Right ventricle myocardium superior (tissue), 1 donor: ENCODE measurements at places on chromosomes 11 and 22. TPM values are rescaled to one million over a fixed set of nuclear protein-coding genes. Genes with fewer than 3 reads are reported as not detected.

Gene ASCL2
- 0.11 TPM for total RNA-seq

Gene ROBO4
- 21.9 TPM for total RNA-seq

Gene SUN2
- 117 TPM for total RNA-seq

Gene MMP13
- not detected for total RNA-seq

Gene GVQW3
- total RNA-seq: 1.5 TPM

Gene SMTN
- 256 TPM for total RNA-seq

Gene NXPE4
- total RNA-seq: not detected

Gene VPREB3
- 0.51 TPM for total RNA-seq

Gene TMEM151A
- total RNA-seq: not detected
